M059J (cell line): ENCODE measurements at places on chromosomes 16 and 17.
A peak's percentile ranks its signal among the peaks of the same experiment; 100 is the strongest.

DNA sequence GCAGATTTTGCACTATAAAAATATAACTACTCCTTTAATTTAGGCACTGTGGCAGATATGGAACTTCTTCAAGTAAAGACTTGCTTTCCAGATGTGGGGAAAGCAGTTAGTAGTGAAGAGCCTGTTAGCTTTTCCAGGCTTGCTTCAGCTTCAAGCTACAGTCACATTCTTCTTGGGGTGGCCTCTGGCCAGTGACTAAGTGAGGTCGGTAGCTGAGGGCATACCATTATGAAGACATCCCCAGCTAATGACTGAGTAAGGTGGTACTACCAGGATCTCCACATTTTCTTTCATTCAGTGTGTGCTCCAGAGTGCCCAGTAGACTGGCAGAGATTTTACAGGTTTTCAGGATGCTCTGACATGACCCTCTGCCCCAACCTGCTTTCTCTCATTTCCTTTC, 167.1 kb upstream of the KIF2B start:
- DNase-seq = peak; percentile 19

DNA sequence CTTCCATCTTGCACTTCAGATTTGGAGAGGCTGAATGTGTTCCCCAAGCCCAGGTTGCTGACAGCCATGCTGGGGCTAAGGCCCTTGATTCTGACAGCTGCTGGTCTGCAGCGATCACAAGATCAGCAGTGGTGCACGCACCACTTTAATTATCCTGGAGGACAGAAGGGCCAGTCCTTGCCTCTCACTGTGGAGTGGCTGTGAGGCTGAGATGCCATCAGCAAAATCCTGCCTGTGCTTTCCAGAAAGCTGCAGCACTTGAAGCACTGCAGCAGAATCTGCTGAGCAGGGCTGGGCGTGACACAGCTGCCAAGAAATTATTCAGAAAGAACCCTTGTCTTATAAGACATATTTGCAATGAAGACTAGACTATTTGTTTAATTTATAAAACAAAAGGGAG, 37.1 kb downstream of the NUP93 start:
- no peak for DNase-seq

- DNase-seq = no peak
Measured at GRCh38 chr16:57947261-57947660, 23.7 kb downstream of the CNGB1 start.

DNA sequence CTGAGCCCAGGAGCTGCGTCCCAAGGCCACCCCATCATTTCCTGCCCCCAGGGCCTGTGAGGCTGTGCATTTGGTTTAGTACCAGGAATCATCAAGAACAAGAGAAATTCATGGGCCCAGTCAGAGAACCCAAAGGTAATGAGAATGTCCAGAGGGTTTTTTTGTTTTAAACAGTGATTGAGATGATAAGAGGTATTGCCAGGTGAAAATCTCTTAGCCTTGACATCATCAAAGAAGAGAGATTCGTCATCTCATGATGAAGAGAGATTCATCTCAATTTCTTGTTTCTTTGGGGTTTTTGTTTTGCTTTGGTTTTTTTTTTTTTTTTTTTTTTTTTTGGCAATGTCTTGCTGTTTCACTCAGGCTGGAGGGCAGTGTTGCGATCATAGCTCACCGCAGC, 170.6 kb upstream of the CACNG5 start:
- peak; percentile 8 for DNase-seq

GRCh38 chr17:14845591-14846281, 419.4 kb downstream of the PMP22 start:
- no peak for DNase-seq

- peak; percentile 23 for DNase-seq
Measured at GRCh38 chr17:29368926-29369325, 21.2 kb upstream of the TAOK1 start.

- DNase-seq = no peak
Measured at GRCh38 chr17:44384281-44384822, 5.1 kb downstream of the ITGA2B start.

DNA sequence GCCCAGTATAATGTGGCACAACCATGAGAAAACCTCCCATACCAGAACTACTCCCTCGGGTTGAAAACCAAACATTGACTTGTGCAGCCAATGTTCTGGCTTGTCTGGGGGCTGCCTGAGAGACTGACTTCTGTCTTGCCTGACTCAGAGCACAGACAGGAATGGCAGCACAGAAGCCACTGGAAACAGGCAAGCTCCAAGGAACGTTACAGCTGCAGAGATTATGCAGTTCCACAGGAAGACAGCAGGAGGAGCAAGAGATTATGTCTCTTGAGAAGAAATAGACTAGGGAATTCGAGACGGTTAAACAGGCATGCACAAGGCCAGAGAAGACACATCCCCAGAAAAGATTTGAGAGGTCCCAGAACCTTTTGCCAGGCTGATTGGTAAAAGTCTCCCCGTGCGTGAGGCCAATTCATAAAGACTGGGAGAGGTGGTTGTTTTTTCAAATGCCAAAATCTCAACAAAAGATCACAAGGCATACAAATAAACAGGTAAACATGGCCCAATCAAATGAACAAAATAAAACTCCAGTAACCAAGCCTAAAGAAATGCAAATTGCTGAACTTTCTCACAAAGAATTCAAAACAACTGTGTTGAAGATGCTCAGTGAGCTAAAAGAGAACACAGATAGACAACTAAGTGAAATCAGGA, 90.6 kb upstream of the CDH5 start:
- DNase-seq = peak; percentile 58

DNA sequence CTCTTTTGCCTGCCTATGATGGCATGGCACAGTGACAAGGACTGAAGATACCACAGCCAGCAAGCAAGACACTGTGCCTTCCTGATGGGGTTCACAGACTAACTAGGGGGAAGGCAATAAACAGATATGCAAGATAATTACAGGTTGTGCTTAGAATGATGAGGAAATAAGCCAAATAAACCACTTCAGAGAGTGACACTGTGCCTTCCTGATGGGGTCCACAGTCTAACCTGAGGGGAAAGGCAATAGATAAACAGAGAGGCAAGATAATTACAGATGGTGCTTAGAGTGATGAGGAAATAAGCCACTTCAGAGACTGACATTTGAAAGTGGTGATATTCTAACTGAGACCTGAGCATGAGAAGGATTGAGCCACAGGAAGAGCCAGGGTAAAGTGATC, 84.2 kb downstream of the HS3ST2 start:
- no peak for DNase-seq

GRCh38 chr17:66858226-66859083, 23.5 kb downstream of the CACNG5 start:
- no peak for DNase-seq

GRCh38 chr16:75627851-75628250, 4.8 kb upstream of the ADAT1 start:
- DNase-seq = no peak

GRCh38 chr17:17545031-17545820, 46.3 kb downstream of the PEMT start:
- DNase-seq = peak; percentile 38

DNA sequence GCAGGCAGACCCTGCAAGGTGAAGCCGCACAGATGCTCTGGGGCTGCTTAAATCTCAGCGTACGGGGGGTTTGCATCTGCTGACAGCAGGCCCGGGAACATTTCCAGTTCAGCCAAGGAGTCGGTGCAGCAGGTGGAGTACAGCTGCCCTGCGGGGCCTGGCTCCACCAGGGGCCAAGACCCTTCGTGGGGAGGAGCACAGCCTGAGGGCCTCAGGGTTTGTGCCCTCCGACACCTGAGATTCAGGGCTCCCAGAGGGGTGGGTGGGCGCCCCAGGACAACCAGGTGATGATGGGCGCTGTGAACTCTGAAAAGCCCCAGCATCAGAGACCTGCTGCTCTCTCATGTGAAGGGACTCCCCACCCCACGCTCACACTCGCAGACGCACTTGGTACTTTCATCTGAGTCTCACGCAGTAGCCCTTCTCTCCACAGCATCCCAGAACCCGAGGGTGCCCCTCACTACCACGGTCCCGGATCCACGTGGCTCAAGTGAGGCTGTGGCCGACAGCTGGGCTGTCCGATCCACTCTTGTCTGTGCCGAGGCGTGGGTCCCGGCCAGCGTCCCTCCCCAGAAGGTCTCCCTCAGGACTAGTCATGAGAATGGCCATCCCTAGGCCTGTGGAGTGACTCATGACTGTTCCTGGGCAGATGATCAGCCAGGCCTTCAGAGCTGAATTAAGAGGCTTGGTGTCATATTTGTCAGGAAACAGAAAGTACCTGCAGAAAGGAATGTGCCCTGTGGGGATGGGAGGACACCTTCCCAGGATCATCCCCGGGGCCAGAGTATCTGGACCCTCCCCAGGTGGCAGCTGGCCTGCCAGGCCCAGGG, 29.6 kb downstream of the ACSF3 start:
- DNase-seq = peak; percentile 3

- no peak for DNase-seq
Measured at GRCh38 chr16:88881007-88881615, 14.7 kb upstream of the PABPN1L start.

DNA sequence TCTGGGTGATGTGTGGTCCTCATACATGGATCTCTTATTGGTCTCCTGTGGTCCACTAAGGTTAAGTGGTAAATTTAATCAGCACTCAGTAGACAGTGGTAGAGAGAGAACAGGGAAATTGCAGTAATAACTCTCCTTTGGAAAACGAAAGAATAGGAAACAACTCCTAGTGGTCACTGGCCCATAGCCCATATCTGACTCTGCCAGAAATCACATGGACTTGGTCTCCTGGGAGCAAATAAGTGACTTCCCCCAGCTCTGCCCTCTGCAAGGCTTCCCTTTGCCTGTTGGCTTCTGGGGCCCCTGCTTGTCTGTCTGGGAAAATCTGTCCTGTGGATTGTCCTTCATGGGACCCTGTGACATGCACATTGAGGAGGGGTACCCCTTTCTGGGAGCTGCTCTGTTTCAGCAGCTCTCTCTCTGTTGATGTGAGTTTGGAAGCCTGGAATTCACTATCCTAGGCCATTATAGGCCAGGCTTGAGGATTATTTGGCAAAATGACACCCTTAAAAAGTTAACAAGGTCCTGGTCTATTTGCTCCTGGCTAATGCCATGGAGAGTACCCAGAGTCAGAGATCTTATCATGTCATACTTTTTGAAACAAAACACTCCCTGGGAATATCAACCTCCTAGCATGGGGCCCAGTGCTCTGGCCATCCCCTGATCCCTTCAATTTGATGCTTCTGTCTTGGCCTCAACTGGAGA, 58.0 kb upstream of the HNF1B start:
- peak; percentile 66 for DNase-seq

DNA sequence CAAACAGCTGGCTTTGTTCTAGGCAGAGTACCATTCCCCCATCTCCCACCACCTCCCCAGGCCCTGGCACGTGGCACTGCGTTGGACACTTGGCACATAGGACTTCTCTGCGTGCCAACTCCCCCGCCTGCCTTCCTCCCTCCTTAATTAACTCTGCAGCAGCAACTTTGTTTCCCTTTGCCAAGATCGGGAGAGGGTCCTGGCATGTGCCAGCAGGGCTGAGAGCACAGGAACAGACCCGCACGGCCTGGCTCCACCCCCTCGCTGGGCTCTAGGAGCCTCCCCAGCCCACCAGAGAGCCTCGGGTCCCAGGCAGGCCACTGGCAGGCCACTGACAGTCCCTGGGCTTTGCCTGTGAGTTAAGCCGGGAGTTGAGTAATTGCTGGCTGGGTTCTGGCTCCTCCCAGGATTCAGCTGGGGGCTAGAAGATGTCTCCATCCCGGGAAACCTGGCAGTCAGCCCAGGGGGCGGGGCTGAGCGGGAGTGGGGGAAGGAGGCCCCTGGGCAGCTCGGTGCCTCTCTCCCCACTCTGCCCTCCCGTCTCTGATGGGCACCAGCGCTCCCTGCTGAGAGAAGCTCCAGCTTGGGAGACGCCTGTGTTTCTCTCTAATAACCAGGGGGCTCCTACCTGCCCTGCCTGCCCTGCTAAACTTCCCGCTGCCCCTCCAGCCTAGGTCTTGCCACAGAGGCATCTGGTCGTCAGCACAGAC, 224.0 kb upstream of the TNRC6C start:
- DNase-seq = peak; percentile 40

GRCh38 chr17:42917236-42917603, 16.6 kb downstream of the G6PC1 start:
- peak; percentile 17 for DNase-seq

DNA sequence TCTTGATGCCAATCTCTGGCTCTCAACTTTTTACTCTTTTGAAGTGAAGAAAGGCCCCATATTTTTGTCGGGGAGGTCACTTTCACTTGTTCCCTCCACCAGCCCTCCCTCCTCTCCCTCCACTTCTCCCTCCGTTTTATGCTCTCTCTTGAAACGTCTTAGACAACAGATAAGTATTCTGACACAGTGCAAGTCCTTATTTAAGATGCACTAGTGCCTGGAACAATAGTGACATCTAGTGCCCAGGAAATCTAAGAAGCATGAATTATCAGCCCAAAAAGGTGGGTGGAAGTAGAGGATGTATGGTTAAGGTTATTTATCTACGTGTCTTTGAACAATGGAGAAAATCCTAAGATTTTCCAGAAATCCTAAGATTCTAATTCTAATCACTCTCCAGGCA, 17.9 kb downstream of the PSME3IP1 start:
- peak; percentile 57 for DNase-seq

DNA sequence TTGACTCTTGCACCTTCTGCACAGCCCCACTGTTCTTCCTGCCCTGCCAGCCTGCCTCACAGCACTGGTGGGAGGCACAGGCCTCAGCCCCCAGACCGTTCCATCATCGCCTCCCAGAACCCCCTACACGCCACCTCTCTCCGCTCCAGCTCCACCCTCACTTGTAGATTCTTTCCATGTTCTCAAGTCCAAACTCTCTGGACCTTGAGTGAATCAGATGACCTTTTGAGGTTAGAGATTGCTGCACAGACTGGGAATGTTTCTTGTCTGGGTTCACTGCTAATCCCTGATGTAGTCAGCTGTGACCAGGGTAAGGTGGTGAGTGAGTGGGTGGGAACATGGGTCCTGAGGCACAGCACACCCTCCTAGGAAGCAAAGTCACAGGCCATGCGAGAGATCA, 272.4 kb downstream of the IRF8 start:
- peak; percentile 94 for DNase-seq

GRCh38 chr17:31144428-31144827, 49.7 kb downstream of the NF1 start:
- no peak for DNase-seq

GRCh38 chr17:50863221-50863843, 2.8 kb downstream of the TOB1 start:
- DNase-seq = peak; percentile 27

DNA sequence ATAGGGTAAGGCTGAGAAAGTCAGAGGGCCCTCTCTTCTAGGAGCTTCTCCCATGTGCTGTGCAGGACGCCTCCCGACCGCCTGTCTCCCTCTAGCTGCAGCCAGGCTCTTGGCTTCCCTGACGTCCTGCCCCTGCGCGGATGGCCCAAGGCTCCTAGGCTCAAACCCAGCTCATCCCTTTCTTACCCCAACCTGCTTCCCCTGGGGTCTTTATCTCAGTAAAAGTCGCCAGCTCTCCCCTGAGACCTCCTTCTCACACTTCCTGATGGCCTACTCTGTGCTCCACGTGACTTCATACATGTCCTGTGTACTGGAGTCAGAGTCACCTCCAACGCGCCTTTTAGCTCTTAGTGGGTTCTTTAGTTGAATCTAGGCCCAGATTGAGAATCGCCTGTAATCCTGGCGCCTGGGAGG, 1.1 kb upstream of the ZNF747 start:
- DNase-seq = peak; percentile 58

- peak; percentile 47 for DNase-seq
Measured at GRCh38 chr17:81371910-81372760, 23.1 kb upstream of the BAHCC1 start.

GRCh38 chr17:62791235-62791734, 16.8 kb downstream of the MARCHF10 start:
- DNase-seq = peak; percentile 92
